Activated naive CD4-positive, alpha-beta T cell (primary cell): ENCODE measurements at places on chromosomes 11 and 22.

DNA sequence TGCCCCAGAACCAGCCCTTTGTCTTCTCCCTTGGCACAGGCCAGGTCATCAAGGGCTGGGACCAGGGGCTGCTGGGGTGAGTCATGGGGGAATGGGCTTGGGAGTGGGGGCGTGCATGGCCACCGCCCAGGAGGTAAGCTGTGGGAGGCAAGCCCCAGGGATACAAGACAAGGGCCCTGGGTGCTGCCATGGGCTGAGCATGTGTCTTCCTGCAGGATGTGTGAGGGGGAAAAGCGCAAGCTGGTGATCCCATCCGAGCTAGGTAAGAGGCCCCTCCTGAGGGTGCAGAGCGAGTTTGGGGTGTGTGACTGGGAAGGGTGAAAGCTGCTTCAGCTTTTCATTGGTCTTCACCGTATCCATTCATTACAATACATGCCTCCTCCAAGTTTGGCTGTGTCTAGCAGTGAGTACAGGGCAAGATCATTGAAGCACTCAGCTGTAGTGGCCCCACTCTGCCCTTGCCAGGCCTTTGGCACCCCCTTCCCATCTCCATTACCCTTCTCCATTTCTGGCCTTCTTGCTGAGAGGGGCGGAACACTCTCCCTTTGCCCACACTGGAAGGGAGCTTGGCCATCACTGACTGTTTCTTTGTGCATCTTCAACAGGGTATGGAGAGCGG, 2.5 kb downstream of the FKBP2 start:
- DNase-seq = no peak

DNA sequence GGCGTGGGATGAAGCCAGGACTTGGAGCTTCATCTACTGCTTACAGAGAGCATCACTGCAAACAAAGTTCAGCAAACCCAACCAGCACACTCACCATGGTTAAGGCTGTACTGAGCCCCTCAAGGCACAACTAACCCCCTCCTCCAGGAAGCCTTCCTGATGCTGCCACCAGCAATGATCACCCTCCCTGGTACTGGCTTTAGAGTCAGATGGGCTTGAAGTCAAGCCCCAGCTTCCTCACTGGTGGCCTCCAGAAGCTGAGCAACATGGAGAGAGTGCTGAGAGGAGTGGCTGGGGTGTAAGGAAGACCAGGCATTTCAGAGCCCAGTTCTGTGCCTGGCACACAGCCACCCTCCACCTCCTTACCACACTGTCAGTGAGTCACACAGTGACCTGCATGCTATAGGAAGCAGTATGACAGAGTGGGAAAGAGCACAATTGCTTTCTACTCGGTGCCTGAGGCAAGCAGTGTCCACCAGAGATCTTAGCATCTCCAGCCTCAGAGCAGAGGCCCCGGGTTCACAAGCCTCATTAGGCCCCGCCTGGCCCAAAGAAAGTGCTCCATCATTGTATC, 24.7 kb upstream of the BAIAP2L2 start:
- no peak for DNase-seq

- no peak for DNase-seq
Observed at GRCh38 chr11:71379701-71380100, 68.5 kb downstream of the DHCR7 start.

DNA sequence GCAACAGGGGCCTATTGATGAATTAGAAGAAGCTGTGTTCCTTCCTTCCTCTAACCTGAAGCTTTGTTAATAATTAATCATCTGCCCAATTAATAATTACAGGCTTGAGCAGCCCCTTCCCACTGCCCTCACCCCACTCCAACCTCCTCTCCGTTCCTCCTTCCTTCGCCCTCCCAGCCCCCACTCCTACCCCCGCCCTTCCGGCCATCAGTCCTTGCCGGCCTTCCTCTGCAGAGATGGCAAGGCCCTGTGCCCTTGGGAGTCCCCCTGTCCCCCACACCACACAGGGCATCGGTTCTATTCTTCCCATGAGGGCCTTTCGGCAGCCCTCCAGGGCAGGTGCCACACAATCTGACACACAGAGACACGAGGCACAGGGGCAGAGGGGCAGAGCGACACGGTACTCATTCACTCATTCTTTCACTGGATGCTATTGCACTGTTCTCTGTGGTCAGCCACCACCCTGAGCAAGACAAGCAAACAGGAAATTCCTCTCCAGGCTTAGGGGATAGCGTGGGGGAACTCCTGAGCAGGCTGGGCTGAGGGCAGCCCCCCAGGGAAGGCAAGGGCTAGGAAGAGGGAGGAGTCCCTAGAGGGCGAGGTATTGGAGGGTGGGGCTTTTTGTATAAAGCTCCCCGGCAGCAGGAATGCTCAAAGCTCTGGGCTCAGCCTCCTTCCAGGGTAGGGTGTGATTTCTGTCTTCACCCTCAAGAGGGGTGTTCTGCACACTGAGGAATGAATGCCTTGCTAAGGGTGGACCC, 14.7 kb downstream of the MGAT3 start:
- DNase-seq = no peak
